ENCODE measurements at places on chromosomes 1 and 21. TPM values are rescaled to one million over a fixed set of nuclear protein-coding genes. Genes with fewer than 3 reads are reported as not detected.

- no peak overlapping the region for H3K27ac ChIP-seq
- no peaks in the 10 kb centered on the region for H3K36me3 ChIP-seq
- H3K4me3 ChIP-seq: no peak overlapping the region
- H3K4me1 ChIP-seq: peaks cover 12% of the 10 kb centered on the region
Measured at GRCh38 chr1:1680912-1681273, 11.7 kb downstream of the SLC35E2B start.

DNA sequence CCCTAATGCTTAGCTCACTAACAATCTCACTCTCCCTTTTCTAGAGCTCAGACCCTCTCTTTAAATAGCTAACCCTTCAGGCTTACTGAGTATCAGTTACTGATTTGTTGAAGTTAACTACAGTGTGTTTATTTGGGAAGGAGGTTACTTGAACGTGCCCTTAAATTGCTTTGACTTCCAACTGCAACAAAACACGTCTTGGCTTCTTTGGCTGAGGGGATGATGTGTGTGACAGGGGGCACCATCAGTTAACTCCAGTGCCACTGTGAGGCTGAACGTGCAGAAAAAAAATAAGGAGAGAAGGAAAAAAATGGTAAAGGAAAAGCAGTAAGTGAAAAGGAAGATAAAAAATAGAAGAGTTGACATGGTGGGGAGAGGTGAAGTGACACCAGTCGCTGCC lies 75.1 kb upstream of the NRIP1 start:
- H3K27ac ChIP-seq: no peak overlapping the region
- H3K4me3 ChIP-seq: no peak overlapping the region

PDIK1L gene
- total RNA-seq: 10.4 TPM

ST6GALNAC3 gene
- total RNA-seq: 1.4 TPM

ACTA1 gene
- 2.3 TPM for total RNA-seq
